Tongue (tissue), 3 donors: ENCODE measurements at places on chromosomes 11 and 22.

DNA sequence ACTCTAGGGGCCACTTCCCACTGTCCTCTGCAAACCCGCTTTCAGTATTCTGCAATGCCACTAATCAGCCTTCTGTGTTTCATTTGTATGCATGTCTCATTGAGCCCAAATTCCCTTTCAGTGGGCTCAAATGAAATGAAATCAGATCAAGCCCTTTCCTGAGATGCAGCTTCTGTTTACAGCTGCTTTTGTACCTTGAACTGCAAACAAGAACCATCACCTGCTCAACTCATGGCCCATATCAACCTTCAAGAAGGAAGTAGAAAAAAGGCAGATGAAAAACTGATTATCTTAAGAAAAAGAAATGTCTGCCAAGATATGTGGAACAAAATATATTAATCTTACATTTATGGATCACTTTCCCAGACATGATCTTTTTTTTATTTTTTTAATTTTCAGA is 141.1 kb upstream of the ARHGAP42 start:
- DNase-seq: no peak

GRCh38 chr11:29265792-29266191 is 751.0 kb downstream of the KCNA4 start:
- no peak for DNase-seq

DNA sequence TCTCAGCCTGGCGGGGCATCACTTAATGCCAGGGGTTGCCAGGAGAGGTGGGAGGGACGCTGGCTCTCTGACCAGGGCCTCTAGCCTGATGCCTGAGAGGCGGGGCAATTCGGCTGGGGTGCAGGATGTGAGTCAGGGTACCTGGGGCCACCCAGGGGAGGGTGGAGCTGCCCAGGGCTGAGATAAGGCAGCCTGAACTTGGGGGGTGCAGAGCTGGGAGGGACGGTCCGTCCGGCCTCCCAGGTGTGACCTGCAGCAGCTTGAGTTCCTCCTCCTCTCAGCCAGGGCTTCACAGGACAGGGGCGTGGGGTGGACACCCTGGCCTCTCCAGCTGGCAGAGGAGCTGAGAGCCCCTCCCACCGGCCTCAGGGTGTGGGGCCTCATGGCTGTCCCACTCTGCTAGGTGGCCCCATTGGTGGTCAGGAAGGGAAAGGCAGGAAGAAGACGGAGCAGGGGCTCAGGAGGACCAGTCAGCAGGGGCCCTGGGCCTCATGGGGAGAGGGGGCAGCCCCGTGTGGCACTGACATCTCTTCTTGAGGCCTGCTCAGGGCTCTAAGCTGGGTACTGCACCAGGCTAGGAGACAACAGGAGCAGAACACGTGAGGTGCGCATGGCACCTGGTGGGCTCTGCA is 942 bp upstream of the RPS6KA4 start:
- DNase-seq: no peak

- no peak for DNase-seq
These were observed 2.0 kb downstream of the FBXO3 start for GRCh38 chr11:33772300-33772699.

DNA sequence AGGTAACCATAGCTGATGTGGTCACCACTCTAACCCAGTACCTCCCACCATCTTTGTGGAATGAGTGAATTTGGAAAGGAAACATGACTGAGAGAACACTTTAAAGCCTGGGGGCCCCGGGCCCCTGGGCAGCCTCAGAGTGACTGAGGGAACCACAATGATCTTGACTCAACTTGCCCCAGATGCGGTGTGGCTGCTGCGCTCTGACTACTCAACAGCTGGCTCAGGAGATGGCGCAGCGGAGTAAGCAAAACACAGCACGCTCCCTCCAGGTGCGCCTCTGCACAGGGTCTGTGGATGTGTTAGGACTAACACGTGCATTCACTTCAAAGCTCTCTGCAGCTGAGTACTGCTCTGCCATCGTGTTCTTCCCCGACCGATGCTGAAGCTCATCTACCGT is 5.9 kb downstream of the RNF215 start:
- DNase-seq: no peak

- peak; percentile 62 for DNase-seq
These were observed 75.2 kb downstream of the PTPRJ start for GRCh38 chr11:48055292-48056132.

DNA sequence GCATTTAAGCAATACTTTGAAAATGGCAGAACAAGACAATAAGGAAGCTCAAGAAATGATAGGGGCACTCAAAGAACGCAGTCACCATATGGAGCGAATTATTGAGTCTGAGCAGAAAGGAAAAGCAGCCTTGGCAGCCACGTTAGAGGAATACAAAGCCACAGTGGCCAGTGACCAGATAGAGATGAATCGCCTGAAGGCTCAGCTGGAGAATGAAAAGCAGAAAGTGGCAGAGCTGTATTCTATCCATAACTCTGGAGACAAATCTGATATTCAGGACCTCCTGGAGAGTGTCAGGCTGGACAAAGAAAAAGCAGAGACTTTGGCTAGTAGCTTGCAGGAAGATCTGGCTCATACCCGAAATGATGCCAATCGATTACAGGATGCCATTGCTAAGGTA is 51.9 kb downstream of the SPECC1L start:
- DNase-seq: no peak

DNA sequence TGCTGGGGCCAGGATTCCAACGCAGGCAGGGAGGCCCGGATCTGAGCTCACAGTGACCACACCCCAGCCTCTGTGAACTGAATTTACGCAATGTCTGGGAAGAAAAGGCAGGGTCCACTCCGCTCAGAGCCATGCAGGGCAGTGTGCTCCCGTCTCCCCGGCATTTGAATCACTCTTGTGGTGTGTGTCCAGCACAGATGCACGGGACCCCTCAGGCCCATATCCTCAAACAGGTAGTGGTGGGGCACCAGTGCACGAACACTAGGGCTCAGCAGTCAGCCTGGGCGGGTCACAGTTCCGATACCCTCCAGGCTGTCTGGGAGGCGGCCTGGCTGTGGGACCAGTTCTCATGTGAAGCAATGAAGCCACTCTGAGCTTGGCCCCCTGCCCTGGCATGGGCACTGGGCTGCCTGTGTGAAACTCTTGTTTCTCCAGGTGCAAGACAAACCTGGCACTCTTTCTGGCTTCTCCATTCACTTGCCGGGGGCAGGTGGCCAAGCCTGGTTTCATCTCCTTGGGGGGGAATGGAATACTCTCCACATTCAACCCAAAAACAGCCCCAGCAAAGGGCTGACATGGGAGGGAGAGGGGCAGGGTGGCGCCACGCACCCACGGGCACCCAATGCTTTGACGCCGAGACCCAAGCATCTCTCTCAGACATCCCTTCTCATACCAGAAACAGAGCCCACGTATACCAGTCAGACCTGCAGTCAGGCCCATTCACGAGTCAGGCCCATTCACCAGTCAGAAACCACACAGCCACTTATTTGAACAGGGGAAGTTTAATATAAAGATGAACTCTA is 14.3 kb downstream of the DHCR7 start:
- DNase-seq: no peak

DNA sequence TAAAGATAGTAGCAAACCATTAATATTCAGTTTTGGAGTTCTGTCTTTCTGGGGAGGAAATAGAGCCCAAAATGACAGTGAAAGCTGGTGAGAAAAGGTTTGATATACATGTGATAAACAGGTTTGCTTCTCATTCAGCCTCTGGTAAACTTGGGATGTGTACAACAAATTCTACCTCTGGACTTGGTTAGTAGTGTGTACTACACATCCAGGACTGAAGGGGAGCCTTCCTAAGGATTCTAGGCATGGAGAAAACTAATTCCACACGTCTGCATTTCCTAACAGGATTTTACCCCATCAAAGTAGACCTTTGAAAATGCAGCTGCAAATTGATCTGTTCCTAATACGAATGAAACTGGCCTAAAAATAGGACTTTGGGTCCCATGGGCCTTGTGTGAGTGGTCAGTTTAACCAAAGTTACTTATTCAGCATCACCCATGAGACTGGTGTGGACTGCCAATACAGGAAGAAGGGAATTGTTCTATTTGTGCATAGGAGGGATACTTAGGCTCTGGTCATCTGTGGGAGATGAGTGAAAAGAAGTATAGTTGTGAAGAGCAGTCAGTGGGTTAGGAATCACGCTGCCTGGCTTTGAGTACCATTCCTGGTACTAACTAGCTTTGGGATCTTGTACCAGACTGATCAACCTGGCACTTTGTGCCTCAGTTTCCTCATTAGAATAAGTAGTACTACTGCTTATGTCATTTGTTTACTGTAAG is 74.2 kb downstream of the YAP1 start:
- DNase-seq: peak; percentile 15

DNA sequence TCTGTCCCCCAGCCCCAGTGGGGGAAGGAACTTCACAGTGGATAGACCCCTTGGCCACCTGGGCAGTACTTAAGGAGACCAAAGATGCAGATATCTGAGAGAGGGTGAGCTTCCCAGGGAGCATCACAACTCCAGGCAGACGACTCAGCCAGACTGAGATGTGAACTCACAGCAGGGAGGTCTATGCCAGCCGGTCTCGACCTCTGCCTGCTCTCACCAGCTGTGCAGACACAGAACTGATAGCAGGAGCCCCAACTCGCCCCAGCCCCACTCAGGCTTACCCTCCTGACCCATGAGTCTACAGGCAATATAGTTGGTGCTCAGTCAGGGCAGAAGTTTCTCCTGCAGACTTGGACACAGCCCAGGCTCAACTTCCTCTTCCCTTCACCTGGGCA is 29.7 kb upstream of the ACCSL start:
- DNase-seq: no peak

GRCh38 chr11:59076876-59077571 is 9.1 kb upstream of the GLYATL1B start:
- no peak for DNase-seq

DNA sequence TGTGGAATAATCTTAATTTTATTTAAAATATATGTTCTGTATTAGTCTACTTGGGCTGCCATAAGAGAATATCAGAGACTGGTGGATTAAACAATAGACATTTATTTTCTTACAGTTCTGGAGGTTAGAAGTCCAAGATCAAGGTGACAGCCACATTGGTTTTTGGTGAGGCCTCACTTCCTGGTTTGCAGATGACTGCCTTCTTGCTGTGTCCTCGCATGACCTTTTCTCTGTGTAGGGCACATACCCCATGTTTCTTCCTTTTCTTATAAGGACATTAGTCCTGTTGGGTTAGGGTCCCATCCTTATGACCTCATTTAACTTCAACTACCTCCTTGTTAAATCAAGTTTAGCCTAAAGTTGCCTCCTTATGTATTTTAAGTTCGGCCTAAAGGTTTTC is 202.7 kb upstream of the MPPED2 start:
- DNase-seq: no peak

DNA sequence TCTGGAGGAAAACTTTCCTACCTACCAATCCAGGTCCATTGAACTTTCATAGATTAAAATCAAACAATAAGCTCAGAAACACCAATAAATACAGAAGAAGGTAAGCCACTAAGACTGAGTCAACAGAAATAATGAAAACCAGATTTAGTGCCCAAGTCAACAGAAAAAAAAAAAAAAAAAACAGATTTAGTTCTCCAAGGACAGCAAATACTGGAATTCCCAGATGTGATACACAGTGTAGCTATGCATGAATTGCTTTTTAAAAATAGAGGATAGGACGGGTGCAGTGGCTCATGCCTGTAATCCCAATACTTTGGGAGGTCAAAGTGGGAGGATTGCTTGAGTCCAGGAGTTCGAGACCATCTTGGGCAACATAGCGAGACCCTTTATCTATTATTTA is 15.7 kb downstream of the DMC1 start:
- no peak for DNase-seq

GRCh38 chr22:44710474-44711240 is 8.7 kb downstream of the PRR5 start:
- DNase-seq: no peak

DNA sequence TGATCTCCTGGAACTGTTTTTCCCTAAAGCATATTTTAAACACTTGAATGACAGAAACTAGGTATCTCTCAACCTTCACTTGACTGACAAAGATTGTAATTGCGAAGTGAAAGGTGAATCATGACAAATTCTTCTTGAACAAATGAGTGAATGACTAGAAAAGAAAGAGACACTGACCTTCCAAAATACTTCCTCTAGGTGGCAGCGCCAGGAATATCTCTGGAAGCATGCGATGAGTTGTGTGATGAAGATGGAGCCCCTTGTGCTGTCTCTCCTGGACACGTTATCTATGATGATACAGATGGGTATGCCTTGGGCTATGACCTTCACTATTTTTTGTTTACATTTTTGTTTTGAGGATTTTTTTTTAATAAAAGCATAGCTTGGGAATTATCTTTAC is 7.0 kb upstream of the CASP12 start:
- DNase-seq: no peak

DNA sequence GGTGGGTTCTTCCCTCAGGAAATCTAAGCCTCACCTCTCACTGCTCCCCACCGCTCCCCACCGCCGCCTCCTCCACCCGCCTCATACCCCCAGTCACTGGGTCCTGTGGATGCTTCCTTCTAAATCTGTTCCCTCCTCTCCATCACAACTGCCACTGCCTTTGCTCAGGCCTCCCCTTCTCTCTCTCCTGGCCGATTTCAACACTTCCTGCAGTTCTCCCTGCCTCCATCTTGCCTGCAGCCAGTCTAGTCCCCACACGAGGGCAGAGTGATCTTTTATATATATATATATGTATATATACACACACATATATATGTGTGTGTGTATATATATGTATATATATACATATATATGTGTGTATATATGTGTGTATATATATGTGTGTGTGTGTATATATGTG is 27.8 kb downstream of the CREB3L1 start:
- peak; percentile 48 for DNase-seq

GRCh38 chr11:6077723-6078122 is 29.8 kb upstream of the OR56B4 start:
- DNase-seq: no peak

- DNase-seq: no peak
These were observed 132.5 kb downstream of the BARX2 start for GRCh38 chr11:129508163-129508562.

GRCh38 chr11:9206496-9206895 is 58.7 kb downstream of the DENND5A start:
- no peak for DNase-seq

- DNase-seq: no peak
These were observed 274.8 kb downstream of the CTTN start for GRCh38 chr11:70672991-70673653.
